SHP77 treated with DMSO at 0.1 percent for 48 hours (cell line): ENCODE measurements at places on chromosomes 13 and 19.

- DNase-seq: no peak
These were observed 7.0 kb upstream of the EGLN2 start for GRCh38 chr19:40791996-40792395.

GRCh38 chr13:42348576-42348975 lies 76.6 kb downstream of the AKAP11 start:
- no peak for DNase-seq

GRCh38 chr13:43422116-43422515 lies 364.7 kb downstream of the ENOX1 start:
- no peak for DNase-seq

GRCh38 chr13:76446191-76446590 lies 440.0 kb downstream of the KCTD12 start:
- no peak for DNase-seq

DNA sequence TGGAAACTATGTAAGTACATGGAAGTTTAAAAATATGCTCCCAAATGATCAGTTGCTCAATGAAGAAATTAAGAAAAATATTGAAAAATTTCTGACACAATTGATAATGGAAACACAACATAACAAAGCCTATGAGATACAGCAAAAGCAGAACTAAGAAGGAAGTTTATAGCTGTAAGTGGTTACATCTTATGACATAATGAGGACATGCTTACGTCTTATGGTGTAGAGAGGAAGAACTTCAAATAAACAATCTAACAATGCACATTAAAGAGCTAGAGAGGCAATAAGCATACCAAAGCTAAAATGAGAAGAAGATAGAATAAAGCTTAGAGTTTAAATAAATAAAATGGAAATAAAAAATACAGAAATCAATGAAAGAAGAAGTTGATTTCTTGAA lies 50.0 kb upstream of the CEACAM21 start:
- DNase-seq: no peak
